ENCODE measurements at places on chromosomes 1 and 21. TPM values are rescaled to one million over a fixed set of nuclear protein-coding genes. Genes with fewer than 3 reads are reported as not detected.

DNA sequence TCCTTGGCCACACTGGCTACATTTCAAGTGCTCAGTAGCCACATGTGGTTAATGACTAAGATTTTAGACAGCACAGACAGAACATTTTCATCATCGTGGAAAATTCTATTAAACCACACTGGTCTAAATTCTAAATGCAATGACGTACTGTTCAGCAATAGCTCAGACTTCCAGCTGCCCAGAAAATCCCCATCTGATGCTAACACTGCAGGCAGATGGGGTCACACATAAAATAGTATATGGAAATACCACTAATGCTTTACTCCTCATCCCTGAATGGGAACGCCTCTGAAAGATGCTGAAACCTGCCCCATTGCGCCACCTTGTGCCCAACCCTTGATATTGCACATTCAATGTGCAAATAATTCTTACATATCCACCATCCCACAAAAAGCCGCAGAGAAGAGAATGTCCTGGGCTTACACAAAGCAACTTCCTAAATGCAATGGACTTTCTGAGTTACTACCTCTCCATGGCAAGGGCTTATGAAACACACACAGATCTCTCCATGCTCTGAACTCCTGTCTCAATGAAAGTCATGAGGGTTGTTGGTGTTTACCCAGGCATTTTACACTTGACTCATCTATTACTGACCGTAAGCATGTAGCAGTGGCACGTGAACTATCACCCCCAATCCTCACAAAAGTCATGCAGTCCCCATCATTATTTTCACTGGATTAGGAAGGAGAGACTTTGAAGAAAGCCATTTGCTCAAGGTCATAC is 20.3 kb upstream of the SLC5A9 start:
- DNase-seq: peak; percentile 60

Gene DLGAP3
- total RNA-seq: 0.45 TPM

GRCh38 chr21:38355992-38356781 is 99.4 kb downstream of the KCNJ15 start:
- DNase-seq: peak; percentile 80

Gene OR6K3
- not detected for total RNA-seq

DNA sequence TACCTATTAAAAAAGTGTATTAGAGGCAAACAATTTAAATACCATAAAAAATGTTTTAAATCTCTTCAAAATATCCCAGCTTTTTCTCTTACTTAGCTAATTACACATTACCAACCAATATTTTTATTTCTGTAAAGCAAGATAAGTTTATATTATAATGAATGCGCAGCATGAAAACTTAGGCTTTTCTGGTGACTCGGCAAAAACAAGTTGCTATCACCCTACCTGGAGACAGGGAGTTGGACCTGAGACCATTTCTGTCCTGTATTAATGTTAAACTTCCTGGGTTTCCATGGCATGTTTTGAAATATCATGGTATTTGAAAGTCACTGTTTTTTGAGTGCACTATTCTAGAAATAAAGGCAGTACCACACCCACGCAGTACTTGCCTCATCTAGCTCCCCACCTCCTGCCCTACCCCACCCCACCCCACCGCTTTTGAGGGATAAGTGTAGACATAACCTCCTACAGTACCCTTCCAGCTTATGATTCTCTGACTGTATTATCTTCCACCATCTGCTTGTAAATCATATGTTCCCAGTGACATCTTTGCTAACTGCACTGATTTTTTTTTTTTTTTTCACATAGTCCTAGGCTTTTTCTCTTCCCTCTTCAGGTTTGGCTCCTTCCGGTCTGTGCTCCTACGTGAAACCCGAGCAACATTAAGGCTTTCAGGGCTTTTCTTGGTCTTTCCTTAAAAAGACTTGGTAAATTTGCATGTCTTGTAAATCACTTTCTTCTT is 77.5 kb downstream of the PHTF1 start:
- DNase-seq: no peak

DNA sequence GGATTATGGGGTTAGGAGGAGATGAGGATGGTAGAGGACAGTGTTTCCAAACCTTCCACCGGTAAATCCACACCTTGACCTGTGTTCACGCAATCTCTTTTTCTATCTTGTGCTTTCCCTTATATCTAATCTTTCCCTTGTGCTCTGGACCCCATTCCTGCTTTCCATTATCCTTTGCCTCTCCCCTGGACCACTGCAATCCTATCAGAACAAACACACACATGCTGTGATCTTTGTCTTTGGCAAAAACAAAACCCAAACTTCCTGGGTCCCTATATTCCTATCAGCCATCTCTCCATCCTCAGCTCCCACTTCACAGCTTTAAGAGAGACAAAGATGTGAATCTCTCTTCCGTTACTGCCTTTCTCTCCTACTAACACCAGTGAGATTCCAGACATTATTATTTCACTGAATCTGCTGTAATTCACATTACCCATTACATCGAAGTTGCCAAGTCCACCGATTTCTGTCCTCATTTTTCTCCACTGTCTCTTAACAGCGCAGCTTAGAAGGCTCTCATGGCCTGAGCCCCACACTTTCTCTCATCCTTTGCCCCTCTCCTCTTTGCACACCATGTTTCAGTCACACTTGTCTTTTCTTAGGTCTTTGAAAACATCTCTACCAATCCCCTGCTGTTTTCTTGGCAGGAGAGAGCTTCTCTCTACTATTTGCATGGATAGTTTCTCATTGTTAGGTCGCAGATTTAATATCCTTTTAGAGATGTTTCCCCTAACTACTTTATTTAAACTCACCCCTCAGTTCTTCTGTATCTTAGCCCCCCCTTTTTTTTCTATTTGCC is 230.0 kb upstream of the B3GALT2 start:
- no peak for DNase-seq

DNA sequence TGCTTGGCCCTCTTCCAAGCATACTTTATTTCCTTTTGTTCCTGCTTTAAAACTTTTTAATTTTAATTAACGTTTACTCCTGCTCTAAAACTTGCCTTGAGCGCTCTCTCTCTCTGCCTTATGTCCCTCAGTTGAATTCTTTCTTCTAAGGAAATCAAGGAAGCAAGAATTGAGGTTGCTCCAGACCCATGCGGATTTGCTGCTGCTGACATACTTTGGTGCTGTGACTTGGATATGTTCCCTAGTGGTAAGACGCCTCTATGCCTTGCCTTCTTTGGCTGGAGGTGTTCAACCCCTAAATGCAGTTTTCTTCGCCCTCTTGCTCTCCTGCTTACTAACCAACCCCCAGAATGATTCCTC is 148.1 kb downstream of the ADSS2 start:
- no peak for DNase-seq

DNA sequence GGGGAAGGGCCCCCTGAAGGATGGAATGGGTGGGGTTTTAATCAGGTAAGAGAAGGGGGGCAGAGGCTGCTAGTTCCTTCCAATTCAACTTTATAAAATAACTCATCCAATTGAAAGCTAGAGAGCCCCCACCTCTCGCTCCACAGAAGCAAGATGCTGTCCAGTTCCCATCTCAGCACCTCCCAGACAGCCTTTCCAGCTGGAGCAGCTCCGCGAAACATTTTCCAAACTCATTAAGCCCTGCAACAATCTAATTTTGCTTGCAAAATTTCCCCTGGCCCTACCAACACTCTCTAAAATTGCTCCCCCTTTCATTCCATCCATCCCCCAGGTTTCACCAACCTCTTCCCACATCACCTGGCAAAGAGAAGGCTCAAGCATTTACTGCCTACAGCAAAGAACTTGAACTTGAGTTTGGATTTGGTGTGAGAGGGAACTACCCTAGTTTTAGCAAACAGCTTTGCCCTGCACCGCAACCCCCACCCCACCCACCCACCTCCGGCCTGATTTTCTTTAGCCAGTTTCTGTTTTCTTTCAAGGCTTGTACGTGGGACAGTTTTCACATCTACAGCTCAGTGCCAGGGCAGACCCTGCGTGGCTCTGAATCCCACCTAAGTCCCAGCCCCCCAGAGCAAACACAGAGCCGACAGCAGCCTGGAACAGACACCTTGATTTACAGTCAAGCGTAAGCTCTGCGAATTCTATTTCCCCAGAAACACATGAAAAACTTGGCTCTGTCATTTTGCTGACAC is 46.7 kb downstream of the SYF2 start:
- no peak for DNase-seq

Gene PHF13
- total RNA-seq: 12.1 TPM

GRCh38 chr1:14822493-14822892 is 224.0 kb downstream of the KAZN start:
- no peak for DNase-seq

DNA sequence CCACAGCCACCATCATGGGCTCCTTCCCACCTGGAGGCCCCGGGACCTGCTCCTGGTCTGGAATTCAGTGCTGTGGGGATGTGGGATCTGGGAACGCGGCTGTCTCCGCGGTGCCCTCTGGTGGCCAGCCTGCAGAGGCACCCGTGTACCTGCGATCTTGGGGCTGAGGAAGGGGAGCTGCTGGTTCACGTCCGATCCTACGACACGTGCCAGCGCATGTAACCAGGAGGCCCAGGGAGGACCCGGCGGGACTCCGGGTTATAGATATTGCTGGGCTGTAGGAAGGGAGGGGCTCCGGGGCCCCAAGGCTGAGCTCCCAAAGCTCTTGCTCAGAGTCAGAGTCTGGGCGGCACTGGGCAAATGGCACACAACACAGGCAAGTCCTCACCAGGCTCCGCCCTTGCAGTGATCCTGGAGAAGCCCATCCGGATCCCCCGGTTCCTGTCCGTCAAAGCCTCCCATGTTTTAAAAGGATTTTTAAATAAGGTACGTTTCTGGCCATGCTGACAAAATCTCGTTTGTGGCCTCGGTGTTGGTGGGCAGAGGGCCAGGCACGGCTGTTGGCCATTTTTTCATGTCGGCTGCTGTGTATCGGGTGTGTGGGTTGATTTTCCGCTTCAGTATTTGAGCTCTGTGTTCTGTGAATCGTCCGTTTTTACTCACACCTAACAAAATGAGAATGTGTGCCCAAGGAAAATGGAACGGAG is 20.1 kb downstream of the FAAP20 start:
- DNase-seq: peak; percentile 65

Gene TMEM234
- total RNA-seq: 15.7 TPM

DNA sequence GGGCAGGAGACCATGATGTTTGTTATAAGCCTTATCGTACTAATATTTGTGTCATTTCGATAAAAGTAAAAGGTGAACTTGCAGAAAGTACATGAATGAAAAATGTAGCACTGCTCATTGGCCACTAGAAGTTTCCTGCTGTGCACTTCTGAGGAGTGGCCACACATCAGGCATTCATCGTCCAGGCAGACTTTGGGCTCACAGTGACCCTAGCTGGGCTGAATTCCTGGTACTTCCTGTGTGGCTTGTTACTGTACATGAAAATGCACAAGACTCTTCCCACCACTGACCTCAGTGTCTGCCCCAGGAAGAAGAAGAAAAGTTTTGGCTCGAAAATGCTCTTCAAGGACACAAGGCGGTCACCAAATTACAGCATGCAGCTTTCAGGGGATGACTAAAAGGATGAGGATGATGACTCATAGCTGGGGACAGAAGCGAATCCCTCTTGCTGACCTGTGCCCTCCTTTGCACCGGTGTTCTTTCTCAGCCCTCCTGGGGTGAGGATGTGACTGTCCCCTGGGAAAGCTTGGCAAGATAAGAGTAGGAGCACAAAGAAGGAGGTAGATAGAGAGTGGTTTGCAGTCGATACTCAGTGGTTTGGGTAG is 252.4 kb upstream of the KAZN start:
- no peak for DNase-seq

Gene NTRK1
- 13.7 TPM for total RNA-seq

- no peak for DNase-seq
Measured at GRCh38 chr1:156033011-156033410, 12.3 kb upstream of the SSR2 start.

All from activated naive CD8-positive, alpha-beta T cell treated with anti-CD3 and anti-CD28 coated beads, Interleukin-2, amount 10 ng/mL, durations not matched to agents 7 days and 5 days (primary cell).